Stimulated activated CD8-positive, alpha-beta memory T cell treated with anti-CD3 and anti-CD28 coated beads, Interleukin-15, amount 100 ng/mL, for 4 hours (primary cell): ENCODE measurements at places on chromosomes 16 and 17.

GRCh38 chr16:86798247-86799041 lies 220.1 kb downstream of the FOXL1 start:
- DNase-seq = no peak

DNA sequence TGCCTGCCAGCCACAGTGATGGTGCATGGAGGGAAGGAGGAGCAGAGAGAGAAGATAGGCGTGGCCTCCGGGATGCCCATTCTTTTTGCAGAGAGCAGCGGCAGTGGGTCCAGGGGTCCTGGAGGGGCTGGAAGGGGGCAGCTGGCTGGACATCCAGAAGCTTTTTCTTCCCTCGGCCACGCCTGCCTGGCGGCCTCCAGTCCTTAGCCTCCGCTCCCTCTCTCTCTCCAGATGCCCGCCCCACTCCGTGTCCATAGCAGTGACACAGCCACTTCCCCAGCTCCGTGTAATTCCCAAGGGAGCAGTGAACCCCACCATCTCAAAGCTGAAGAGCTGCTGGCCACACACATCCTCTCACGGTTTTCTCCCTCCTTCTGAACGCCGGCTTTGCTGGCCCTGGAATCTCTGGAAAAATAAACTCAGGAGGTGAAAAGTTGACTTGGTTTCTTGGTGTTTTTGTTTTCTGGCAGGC lies 26.3 kb upstream of the CDC42EP4 start:
- no peak for DNase-seq

- no peak for DNase-seq
These were observed 358.8 kb upstream of the CCL2 start for GRCh38 chr17:33896263-33896662.

GRCh38 chr17:12688382-12688781 lies 22.7 kb downstream of the MYOCD start:
- DNase-seq = no peak

DNA sequence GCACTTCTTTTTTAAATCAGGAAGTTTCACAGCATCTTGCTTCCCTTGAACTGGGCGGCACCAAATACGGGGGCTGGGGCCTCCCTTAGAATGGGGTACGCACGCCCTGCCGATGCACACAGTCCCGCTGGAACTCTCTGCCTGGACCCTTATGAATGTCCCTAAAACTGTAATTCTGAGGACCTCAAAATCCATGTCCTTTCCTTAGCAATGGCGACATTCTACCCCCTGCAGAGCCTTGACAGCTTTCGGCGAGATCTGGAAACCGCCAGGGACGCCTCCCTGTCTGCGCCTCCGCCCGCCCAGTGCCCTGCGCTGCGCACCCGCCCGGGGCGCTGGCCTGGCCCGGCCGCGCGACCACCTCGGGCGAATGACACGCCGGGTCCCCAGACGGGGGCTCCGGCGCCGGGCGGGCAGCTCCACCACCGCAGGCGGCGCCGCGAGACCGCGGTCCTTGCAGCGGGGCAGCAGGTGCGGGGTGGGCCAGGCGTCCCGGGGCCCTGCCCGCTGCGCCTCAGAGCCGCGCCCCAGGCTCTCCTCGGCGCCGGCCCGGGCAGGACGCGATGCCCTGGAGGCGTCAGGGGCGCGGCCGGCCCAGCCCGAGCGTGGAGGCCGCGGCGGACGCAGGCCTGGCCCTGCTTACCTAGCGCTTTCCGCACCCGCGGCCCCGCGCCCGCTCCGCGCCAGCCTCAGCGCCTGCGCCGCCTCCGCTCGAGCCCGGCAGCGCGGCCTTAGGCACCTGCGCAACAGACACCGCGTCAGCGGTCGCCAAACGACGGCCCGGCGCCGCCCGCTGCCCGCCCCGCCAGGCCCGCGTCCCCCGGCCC lies 548 bp downstream of the HAGH start:
- peak; percentile 61 for DNase-seq

GRCh38 chr17:73495641-73496040 lies 148.6 kb downstream of the SDK2 start:
- no peak for DNase-seq
